Memory B cell (primary cell): ENCODE measurements at places on chromosomes 3 and 15.

- no peak overlapping the region for H3K4me3 ChIP-seq
- peaks cover 3% of the 10 kb centered on the region for H3K4me1 ChIP-seq
- H3K27me3 ChIP-seq, result peaks cover 10% of the 10 kb centered on the region
- H3K36me3 ChIP-seq, result no peaks in the 10 kb centered on the region
- no peak for DNase-seq
These were observed 157.6 kb downstream of the FOXB1 start for GRCh38 chr15:60161704-60162103.

DNA sequence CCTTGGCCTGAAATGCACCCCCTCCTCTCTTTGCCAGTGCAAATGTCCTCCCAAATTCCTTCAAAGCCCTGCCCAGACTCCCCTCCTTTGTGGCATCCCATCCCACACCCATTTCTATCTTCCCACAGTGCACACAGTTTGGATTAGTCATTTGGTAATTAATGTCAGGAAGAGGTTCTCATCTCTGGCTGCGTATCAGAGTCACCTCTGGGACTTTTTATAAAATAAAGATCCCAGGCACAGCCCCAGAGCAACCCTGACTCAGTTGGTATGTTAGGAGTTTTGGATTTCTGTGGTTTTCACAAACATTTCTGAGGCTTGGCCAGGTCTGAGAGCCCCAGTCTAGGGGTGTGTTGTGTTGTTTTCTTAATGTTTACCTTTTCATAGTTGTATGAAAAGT is 41.6 kb downstream of the C3orf20 start:
- H3K4me1 ChIP-seq, result peaks cover 3% of the 10 kb centered on the region
- peaks cover 7% of the 10 kb centered on the region for H3K27me3 ChIP-seq
- H3K27ac ChIP-seq, result no peak overlapping the region
- no peak for DNase-seq
- H3K4me3 ChIP-seq, result no peak overlapping the region

DNA sequence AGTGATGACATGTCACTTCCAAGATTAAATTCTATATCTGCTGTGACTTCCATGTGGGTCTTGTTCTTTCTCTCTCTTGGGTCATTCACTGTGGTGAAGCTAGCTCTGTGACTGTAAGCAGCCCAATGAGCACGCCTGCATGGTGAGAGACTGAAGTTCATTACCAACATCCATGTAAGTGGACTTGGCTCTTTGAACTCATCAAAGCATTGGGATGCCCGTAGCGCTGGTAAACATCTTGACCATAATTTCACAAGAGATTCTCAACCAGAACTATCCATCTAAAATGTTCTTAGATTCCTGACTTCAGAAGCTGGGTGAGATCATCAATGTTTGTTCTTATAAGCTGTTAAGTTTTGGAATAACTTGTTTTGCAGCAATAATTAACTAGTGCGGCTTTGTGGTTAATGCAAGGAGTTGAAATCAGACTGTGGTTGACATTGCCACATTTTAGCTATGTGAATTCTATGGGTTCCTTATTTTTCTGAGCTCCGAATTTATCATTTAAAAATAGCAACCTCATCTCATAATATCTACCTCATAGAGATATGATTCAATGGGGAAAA is 31.6 kb upstream of the LRRC3B start:
- peaks cover 1% of the 10 kb centered on the region for H3K27me3 ChIP-seq
- no peak for DNase-seq
- no peaks in the 10 kb centered on the region for H3K36me3 ChIP-seq
- H3K4me1 ChIP-seq, result no peaks in the 10 kb centered on the region
- no peak overlapping the region for H3K4me3 ChIP-seq

- no peaks in the 10 kb centered on the region for H3K27me3 ChIP-seq
- H3K4me1 ChIP-seq, result no peaks in the 10 kb centered on the region
- no peak overlapping the region for H3K27ac ChIP-seq
- no peaks in the 10 kb centered on the region for H3K36me3 ChIP-seq
- DNase-seq, result no peak
These were observed 398.4 kb upstream of the AZI2 start for GRCh38 chr3:28746990-28747389.

- H3K4me1 ChIP-seq, result no peaks in the 10 kb centered on the region
- no peaks in the 10 kb centered on the region for H3K36me3 ChIP-seq
- H3K27ac ChIP-seq, result no peak overlapping the region
- no peak overlapping the region for H3K4me3 ChIP-seq
These were observed 9.4 kb downstream of the NT5DC2 start for GRCh38 chr3:52524258-52524751.

- DNase-seq, result no peak
- H3K36me3 ChIP-seq, result peaks cover 5% of the 10 kb centered on the region
- peaks cover 5% of the 10 kb centered on the region for H3K4me1 ChIP-seq
- H3K27ac ChIP-seq, result no peak overlapping the region
These were observed 44.5 kb downstream of the RGMA start for GRCh38 chr15:93044301-93045190.

DNA sequence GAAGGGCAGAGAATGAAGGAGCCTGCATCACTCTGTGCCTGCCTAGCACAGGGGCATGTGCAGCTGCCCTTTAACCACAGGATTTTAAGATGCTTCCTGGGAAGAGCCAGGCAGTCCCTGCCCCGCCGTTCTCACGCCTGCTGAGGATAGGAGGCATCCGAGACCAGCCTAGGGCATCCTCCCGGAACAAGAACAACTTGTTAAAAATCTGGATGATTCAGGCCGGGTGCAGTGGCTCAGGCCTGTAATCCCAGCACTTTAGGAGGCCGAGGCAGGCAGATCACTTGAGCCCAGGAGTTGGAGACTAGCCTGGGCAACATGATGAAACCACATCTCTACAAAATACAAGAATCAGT is 15.2 kb downstream of the NRROS start:
- H3K27ac ChIP-seq, result peak overlapping the region; percentile 75
- H3K27me3 ChIP-seq, result no peaks in the 10 kb centered on the region
- no peak overlapping the region for H3K4me3 ChIP-seq
- DNase-seq, result no peak
- peaks cover 12% of the 10 kb centered on the region for H3K36me3 ChIP-seq
- H3K4me1 ChIP-seq, result peaks cover 19% of the 10 kb centered on the region

DNA sequence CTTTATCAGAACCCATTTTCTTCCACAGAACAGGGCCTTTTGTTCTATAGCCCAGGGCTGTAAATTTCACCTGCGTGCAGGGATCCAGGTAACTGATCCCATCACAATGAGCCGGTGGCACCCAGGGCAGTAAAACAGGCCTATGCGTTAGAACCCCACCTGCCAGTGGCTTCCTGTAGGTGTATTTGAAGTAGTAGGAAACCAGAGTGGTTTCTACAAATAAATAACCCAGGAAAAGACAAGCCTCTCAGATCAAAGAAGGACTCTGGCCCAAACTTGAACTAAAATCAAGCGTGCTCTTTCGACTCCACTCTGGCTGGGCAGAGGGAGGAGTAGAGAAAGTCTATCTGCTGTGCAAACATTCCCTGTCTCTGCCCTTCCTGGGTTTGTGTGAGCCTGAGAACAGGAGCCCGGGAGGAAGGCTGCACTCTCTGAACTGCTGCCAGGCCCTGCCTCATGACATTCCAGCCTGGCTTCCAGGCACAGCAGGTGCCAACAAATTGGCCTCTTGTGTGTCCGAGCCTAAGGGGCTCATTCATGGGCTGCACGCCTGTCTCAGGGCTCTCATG is 77.7 kb downstream of the CEMIP start:
- H3K27ac ChIP-seq, result no peak overlapping the region
- no peak overlapping the region for H3K4me3 ChIP-seq
- H3K36me3 ChIP-seq, result no peaks in the 10 kb centered on the region
- DNase-seq, result no peak
- peaks cover 16% of the 10 kb centered on the region for H3K27me3 ChIP-seq

- no peak for DNase-seq
- no peak overlapping the region for H3K4me3 ChIP-seq
- no peaks in the 10 kb centered on the region for H3K36me3 ChIP-seq
- H3K27me3 ChIP-seq, result no peaks in the 10 kb centered on the region
- H3K27ac ChIP-seq, result no peak overlapping the region
These were observed 76.8 kb downstream of the LEKR1 start for GRCh38 chr3:156902916-156903315.

GRCh38 chr3:10502185-10502880 is 3.1 kb downstream of the ATP2B2 start:
- no peak overlapping the region for H3K27ac ChIP-seq
- peaks cover 3% of the 10 kb centered on the region for H3K4me1 ChIP-seq
- H3K27me3 ChIP-seq, result peaks cover 7% of the 10 kb centered on the region
- H3K4me3 ChIP-seq, result no peak overlapping the region
- H3K36me3 ChIP-seq, result no peaks in the 10 kb centered on the region
- DNase-seq, result no peak

GRCh38 chr3:15287565-15288330 is 44.6 kb downstream of the SH3BP5 start:
- H3K4me1 ChIP-seq, result peaks cover 49% of the 10 kb centered on the region
- peaks cover 10% of the 10 kb centered on the region for H3K36me3 ChIP-seq
- no peak for DNase-seq
- H3K27ac ChIP-seq, result peak overlapping the region; percentile 55
- H3K27me3 ChIP-seq, result no peaks in the 10 kb centered on the region

- no peak overlapping the region for H3K4me3 ChIP-seq
- no peak for DNase-seq
- H3K4me1 ChIP-seq, result peaks cover 2% of the 10 kb centered on the region
- H3K27me3 ChIP-seq, result no peaks in the 10 kb centered on the region
These were observed 47.0 kb downstream of the PTPN23 start for GRCh38 chr3:47427866-47428265.

GRCh38 chr3:13277196-13277813 is 142.8 kb downstream of the NUP210 start:
- H3K4me3 ChIP-seq, result no peak overlapping the region
- H3K4me1 ChIP-seq, result peaks cover 14% of the 10 kb centered on the region
- no peak for DNase-seq
- no peaks in the 10 kb centered on the region for H3K36me3 ChIP-seq
- peaks cover 16% of the 10 kb centered on the region for H3K27me3 ChIP-seq

- H3K4me3 ChIP-seq, result no peak overlapping the region
- H3K36me3 ChIP-seq, result no peaks in the 10 kb centered on the region
- no peaks in the 10 kb centered on the region for H3K27me3 ChIP-seq
- no peak for DNase-seq
- H3K4me1 ChIP-seq, result no peaks in the 10 kb centered on the region
- no peak overlapping the region for H3K27ac ChIP-seq
These were observed 10.8 kb downstream of the SAMMSON start for GRCh38 chr3:70010346-70010745.

DNA sequence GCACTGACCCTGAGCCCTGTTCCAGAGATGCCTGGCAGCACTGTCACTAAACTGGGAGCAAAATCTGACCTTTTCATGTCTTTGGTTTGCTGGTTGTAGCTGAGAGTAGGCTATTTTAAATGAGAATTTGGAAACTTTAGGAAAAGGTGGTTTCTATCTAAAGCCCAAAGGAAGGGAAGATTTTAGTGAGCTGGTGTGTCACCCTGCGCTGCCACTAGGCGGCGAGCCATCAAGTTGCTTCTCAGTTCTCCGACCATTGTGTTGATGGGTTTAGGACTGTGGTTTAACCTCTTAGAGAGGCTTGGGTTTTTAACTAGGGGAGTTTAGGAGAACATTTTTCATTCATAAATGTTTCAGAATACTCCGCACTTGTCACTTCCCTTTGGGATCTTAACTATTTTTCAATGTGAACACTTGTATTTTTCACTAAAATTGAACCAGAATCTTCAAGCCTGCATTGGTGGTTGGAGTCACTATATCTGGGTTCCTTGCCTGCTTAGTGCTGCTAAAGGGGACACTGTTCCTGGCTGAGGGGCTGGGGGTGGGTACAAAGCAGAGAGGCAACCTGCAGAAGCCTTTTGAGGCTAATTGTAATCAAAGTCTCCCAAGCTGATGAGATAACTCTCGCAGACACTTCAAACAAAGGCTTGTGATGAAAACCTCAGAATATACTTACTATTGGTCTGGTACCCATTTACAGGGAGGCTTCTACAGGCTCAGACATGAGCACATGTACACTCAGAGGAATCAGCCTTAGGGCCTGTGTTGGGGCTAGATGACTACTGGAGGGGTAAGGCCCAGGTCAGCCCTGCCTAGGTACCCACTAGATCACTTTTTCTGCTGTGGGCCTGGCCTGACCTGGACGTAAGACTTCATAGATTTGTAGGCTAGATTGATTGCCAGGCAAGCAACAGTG is 16.8 kb downstream of the EXOSC7 start:
- no peak for DNase-seq
- no peak overlapping the region for H3K27ac ChIP-seq
- peaks cover 25% of the 10 kb centered on the region for H3K36me3 ChIP-seq
- peaks cover 15% of the 10 kb centered on the region for H3K4me1 ChIP-seq

- DNase-seq, result no peak
- H3K27ac ChIP-seq, result no peak overlapping the region
- H3K27me3 ChIP-seq, result peaks cover 6% of the 10 kb centered on the region
- H3K36me3 ChIP-seq, result peaks cover 4% of the 10 kb centered on the region
- H3K4me1 ChIP-seq, result no peaks in the 10 kb centered on the region
- no peak overlapping the region for H3K4me3 ChIP-seq
These were observed 337.2 kb upstream of the DNAJC19 start for GRCh38 chr3:181326637-181327223.

DNA sequence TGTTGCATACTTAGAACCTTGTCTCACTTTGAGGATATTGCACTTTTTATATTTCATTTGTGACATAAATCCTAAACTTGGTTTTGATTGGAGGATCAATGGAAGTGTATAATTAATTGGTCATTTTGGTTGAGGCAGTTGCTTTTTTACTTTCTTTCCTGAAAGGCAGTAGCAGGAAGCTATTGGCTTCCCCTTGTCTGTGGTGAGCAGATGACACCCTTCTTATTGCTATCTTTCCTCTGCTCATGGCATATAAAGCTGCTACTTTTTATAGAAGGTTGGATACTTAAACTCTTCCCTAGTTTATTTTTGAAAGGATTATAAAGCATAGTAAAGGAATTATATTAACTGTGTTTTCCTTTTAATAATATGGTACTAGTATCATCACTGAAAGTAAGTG is 28.6 kb downstream of the FAM98B start:
- peak overlapping the region; percentile 14 for H3K27ac ChIP-seq
- H3K4me1 ChIP-seq, result peaks cover 5% of the 10 kb centered on the region
- peaks cover 16% of the 10 kb centered on the region for H3K36me3 ChIP-seq
- H3K4me3 ChIP-seq, result no peak overlapping the region
- H3K27me3 ChIP-seq, result no peaks in the 10 kb centered on the region
- DNase-seq, result no peak

- no peaks in the 10 kb centered on the region for H3K36me3 ChIP-seq
- no peak overlapping the region for H3K27ac ChIP-seq
- DNase-seq, result no peak
- H3K27me3 ChIP-seq, result peaks cover 2% of the 10 kb centered on the region
- no peaks in the 10 kb centered on the region for H3K4me1 ChIP-seq
These were observed 113.8 kb upstream of the RAD18 start for GRCh38 chr3:9077029-9077428.

- H3K36me3 ChIP-seq, result peaks cover 9% of the 10 kb centered on the region
- DNase-seq, result peak; percentile 33
- peak overlapping the region; percentile 93 for H3K4me3 ChIP-seq
- peak overlapping the region; percentile 95 for H3K27ac ChIP-seq
These were observed 16.9 kb upstream of the SEMA4B start for GRCh38 chr15:90184119-90184785.
